ENCODE measurements at places on chromosomes 1 and 21.

DNA sequence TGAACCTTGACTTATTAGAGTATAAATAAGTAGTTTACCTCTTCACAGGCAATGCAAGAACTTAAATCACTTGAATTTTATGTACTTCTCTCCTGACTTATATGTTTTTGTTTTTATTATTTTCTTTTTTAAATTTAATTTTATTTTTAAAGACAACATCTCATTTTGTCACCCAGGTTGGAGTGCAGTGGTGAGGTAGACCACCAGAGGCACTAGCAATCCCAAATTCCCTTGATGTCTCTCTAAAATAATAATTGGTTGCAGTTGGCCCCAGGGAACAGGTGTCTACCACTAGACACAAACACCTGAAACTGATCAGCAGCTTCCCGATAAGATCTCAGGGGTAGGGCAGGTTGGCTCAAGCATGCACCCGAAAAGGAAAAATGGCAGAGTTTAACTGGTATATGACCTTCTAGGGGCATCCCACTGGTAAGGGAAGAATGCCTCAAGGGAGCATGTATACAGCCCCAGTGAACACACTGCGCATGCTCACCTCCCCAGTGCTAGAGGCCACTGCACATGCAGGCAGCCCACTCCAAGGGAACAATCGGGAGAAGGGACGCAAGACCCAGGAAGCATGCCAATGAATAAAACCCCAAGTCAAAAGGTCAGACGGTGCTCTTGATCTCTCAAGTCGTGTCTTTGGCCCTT, 14.6 kb downstream of the EXOC8 start:
- no peak overlapping the region for H3K27ac ChIP-seq
- no peaks in the 10 kb centered on the region for H3K4me1 ChIP-seq
- DNase-seq, result no peak
- H3K4me3 ChIP-seq, result no peak overlapping the region

DNA sequence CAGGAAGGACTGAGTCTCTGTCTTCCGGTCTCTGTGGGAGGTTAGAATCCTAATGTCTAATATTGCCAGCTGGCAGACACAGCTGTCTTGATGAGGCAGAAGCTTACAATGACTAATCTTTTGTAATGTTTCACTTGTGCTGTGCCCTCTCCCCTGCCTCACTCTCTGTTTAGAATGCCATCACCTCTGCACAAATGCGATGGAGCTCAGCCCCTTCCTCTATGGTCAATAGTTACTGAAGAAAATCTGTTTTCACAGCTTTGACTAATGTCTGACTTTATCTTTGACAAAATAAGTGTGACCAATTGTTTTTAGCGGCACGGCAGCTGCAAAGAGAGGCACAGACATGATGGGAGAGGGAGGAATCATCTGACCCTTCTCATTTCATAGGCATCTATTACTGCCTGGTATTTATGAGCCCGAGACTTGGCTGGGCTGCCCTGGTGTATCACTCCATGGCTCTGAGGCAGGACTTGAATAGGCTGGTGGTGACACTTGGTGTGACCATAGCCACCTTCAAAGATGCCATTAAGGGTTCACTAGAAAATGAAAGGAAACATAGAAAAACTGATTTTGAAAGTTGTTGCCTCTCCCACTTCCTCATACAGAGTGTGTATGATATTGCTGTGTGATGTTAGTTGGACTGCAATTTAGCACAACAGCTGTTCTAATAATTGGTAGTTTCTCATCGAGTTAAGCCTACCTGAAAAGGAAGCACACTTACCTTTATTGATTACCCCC, 163.2 kb upstream of the NBPF11 start:
- no peak for DNase-seq
- H3K27me3 ChIP-seq, result peaks cover 54% of the 10 kb centered on the region
- no peak overlapping the region for H3K4me3 ChIP-seq
- H3K27ac ChIP-seq, result no peak overlapping the region

- H3K4me3 ChIP-seq, result peak overlapping the region; percentile 86
- peaks cover 5% of the 10 kb centered on the region for H3K27me3 ChIP-seq
- H3K36me3 ChIP-seq, result no peaks in the 10 kb centered on the region
- peaks cover 18% of the 10 kb centered on the region for H3K4me1 ChIP-seq
- H3K27ac ChIP-seq, result no peak overlapping the region
Observed at GRCh38 chr1:95071539-95071938, 1.2 kb downstream of the ALG14 start.

DNA sequence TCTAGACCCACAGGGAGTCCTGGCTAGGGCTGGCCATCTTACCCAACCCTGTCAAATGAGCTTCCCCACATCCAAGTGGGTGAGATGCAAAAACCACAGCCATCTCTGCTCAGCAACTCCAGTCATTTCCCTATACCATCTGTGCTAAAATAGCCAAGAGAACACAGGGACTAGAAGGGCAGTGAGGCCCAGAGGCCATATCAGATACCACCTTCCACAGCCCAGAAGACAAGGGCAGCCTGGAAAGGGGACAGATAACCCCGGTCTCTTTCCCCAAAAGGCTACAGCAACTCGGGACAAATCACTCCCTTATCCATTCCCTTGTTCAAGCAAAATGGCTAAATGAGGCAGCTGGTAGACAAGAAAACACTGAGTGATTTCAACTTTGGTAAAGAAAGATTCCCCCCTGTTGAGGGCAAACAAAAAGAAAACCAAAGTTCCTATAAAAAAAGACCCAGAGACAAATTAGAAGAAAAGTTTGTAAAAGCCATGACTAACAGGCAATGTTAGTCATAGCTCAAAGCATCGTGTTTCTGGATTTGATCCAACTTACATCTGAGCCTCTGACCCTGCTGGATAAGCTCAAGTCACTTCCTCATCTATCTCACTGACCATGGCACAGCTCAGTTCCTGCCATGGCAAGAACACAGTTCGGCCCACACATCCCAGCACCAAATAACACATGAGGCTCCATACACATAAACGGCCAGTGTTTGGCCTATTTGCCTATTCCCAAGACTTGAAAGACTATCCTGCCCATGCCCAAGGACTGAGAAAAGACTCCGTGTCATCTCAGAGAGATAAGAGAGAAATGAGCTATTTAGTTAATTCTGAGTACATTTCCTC, 3.1 kb downstream of the LAMB3 start:
- H3K27me3 ChIP-seq, result peaks cover 13% of the 10 kb centered on the region
- no peak overlapping the region for H3K27ac ChIP-seq
- no peaks in the 10 kb centered on the region for H3K36me3 ChIP-seq
- DNase-seq, result no peak

DNA sequence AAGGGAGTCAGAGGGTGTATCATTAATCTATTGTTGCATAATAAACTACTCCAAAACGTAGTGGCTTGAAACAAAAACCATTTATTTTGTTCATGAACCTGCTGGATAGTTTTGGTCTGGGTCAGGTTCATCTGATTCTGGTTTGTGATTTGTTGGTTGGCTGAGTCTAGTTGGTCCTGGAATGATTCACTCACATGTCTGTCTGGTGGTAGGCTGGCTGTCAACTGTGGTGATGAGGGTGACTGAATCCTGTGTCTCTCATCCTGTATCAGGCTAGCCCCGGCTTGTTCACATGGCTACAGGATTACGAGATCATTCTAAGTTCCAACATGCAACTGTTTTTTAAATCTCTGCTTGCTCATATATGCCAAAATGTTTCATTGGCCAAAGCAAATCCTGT, 22.5 kb upstream of the SIKE1 start:
- no peaks in the 10 kb centered on the region for H3K36me3 ChIP-seq
- peaks cover 12% of the 10 kb centered on the region for H3K27me3 ChIP-seq
- no peak overlapping the region for H3K4me3 ChIP-seq
- H3K27ac ChIP-seq, result no peak overlapping the region
- no peaks in the 10 kb centered on the region for H3K4me1 ChIP-seq

GRCh38 chr21:42653231-42654061, at the start of gene PDE9A:
TSS of gene PDE9A (plus strand) at chr21:42653621. CDS start at chr21:42653815, 194 bp downstream.
- H3K27ac ChIP-seq, result no peak within 1 kb of the TSS
- DNase-seq, result peak; percentile 52
- H3K4me1 ChIP-seq, result peaks cover 25% of the 10 kb centered on the region
- H3K27me3 ChIP-seq, result peaks cover 84% of the 10 kb centered on the region
- peak within 1 kb of the TSS; percentile 74 for H3K4me3 ChIP-seq

DNA sequence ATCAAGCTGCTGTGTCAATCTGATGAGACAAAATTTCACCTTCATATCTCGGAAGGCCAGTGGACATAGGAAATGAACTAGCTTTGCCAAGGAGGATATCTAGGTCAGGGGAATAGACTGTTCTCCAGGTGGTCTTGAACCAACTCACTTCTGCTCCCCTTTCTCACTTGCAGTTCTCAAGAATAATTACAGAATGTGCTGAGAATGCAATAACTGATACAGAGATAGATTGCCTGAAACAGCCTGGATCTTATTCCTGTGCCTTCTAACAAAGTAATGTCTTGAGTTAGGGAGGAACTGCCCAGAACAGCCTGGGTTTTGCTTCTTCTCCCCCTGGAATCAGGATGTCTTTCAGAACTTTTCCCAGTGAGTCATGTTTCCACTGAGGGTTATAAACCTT, 636.7 kb downstream of the KCNT2 start:
- H3K4me1 ChIP-seq, result no peaks in the 10 kb centered on the region
- H3K4me3 ChIP-seq, result no peak overlapping the region
- no peaks in the 10 kb centered on the region for H3K27me3 ChIP-seq

- peaks cover 23% of the 10 kb centered on the region for H3K4me1 ChIP-seq
- no peak overlapping the region for H3K27ac ChIP-seq
- peak; percentile 61 for DNase-seq
- no peaks in the 10 kb centered on the region for H3K36me3 ChIP-seq
Observed at GRCh38 chr1:6445062-6445763, 20.6 kb downstream of the ESPN start.

DNA sequence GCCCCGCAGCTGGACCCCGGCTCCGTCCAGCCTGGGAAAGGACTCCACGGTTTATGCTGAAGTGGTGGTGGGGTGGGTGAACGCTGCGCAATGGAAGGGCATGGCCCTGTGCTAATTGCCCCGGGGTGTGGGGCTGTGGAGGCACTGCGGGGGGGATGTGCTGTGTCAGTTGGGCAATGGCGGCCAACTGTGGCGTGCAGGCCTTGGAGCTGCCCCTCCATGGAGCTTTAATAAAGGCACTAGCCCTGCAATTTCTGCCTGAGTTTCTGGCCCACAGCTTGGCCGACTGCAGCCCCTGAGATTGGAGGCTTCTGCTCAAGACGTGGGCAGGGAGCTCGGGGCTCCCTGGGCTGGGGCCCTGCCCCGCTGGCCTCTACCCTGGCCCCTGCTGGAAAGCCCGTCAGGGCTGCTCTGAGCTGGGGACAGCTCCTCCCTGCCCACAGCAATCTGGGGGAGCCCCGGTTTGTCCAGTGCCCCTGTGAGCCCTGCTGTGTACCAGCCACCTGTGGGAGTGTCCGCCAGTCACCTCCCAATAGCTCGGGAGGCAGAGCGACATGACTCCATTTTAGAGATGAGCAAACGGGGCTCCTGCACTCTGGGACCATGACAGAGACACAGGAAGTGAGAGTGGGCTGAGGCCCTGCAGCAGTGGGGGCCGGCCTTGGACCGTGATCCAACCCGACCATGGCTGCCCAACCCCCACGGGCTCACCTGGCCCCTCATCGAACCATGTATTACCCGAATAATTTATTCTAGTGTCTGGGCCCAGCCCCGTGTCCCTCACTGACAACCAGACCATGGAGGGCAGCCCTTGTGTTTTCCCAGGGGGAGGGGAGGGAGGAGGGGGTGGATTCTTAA, 8.7 kb upstream of the TNFRSF14 start:
- DNase-seq, result no peak
- H3K27ac ChIP-seq, result peak overlapping the region; percentile 97
- peak overlapping the region; percentile 95 for H3K4me3 ChIP-seq
- peaks cover 30% of the 10 kb centered on the region for H3K4me1 ChIP-seq
- H3K27me3 ChIP-seq, result peaks cover 26% of the 10 kb centered on the region

DNA sequence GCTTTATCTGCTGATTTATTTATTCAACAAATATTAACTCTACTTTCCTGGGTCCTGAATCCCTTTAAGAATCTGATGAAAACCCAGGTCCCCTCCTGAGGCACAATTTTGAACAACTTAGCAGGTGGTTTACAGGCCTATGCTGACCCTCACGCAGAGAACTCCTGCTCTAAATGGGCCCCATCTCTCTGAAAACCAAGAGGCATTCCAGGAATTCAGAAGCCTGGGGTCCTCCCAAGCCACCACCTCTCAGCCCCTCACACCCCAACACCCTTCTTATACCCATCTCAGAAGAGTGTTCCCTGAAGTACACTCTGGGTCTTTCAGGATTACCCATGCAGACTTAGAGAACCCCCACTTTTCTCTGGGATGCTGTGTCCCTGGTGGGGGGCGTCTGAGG, 34.5 kb downstream of the LHX4 start:
- H3K4me1 ChIP-seq, result no peaks in the 10 kb centered on the region
- H3K4me3 ChIP-seq, result no peak overlapping the region
- H3K27ac ChIP-seq, result no peak overlapping the region
- no peak for DNase-seq

DNA sequence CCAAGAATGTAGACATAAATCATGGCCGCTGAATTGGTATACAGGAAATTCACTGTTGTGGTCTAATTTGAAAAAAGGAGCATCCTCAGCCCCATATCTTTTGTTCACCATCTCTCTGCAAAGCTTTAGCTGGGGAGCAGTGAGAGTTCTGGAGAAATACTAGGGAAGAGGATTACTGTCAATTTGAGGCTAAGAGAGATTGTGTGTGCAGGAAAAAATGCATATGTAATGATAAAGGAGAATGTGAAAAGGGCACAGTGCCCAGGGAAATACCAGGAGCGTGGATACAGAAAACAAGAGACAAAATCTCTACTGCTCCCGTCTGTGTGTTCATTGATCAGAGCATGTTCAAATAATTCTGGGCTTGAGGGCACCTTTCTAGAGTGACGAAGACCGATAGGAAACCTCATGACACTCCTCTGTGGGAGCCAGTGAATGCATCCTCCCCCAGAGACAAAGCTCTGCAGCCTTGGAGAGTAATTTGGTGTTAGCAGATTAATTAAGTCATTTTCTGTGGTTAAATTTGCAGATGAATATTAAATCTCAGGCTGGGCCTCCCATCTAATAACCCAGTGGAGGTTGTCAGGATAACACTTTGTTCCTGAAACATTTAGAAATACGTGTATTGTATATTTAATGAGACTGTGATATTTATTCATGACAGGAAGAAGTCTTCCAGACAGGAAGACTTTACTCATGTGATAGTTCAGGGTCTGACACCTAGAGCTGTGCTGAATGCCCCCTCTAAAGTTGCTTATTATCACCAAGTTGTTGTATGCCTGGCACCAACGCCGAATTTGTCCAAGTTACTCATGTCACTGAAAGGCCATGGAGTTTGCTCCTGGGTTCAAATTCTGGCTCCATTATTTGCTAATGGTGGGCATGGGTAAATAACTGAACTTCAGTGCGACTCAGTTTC, 287.3 kb upstream of the SGIP1 start:
- DNase-seq, result no peak
- peak overlapping the region; percentile 43 for H3K27ac ChIP-seq
- H3K36me3 ChIP-seq, result no peaks in the 10 kb centered on the region
- no peak overlapping the region for H3K4me3 ChIP-seq
- peaks cover 19% of the 10 kb centered on the region for H3K4me1 ChIP-seq
- no peaks in the 10 kb centered on the region for H3K27me3 ChIP-seq

- H3K4me1 ChIP-seq, result no peaks in the 10 kb centered on the region
- DNase-seq, result no peak
- no peaks in the 10 kb centered on the region for H3K27me3 ChIP-seq
- no peak overlapping the region for H3K27ac ChIP-seq
- H3K4me3 ChIP-seq, result no peak overlapping the region
- H3K36me3 ChIP-seq, result peaks cover 30% of the 10 kb centered on the region
Observed at GRCh38 chr1:97691325-97691724, 229.5 kb downstream of the DPYD start.
